Activated CD4-positive, alpha-beta T cell treated with anti-CD3 and anti-CD28 coated beads, Interleukin-2, amount 50 U/mL, for 4 hours (primary cell): ENCODE measurements at places on chromosomes 2 and 18.

GRCh38 chr2:41872646-41873045 is 175.2 kb upstream of the PKDCC start:
- DNase-seq = no peak

GRCh38 chr2:20404950-20405349 is 41.9 kb upstream of the RHOB start:
- no peak for DNase-seq

- DNase-seq = no peak
Measured at GRCh38 chr2:127139766-127140165, 32.8 kb upstream of the BIN1 start.

DNA sequence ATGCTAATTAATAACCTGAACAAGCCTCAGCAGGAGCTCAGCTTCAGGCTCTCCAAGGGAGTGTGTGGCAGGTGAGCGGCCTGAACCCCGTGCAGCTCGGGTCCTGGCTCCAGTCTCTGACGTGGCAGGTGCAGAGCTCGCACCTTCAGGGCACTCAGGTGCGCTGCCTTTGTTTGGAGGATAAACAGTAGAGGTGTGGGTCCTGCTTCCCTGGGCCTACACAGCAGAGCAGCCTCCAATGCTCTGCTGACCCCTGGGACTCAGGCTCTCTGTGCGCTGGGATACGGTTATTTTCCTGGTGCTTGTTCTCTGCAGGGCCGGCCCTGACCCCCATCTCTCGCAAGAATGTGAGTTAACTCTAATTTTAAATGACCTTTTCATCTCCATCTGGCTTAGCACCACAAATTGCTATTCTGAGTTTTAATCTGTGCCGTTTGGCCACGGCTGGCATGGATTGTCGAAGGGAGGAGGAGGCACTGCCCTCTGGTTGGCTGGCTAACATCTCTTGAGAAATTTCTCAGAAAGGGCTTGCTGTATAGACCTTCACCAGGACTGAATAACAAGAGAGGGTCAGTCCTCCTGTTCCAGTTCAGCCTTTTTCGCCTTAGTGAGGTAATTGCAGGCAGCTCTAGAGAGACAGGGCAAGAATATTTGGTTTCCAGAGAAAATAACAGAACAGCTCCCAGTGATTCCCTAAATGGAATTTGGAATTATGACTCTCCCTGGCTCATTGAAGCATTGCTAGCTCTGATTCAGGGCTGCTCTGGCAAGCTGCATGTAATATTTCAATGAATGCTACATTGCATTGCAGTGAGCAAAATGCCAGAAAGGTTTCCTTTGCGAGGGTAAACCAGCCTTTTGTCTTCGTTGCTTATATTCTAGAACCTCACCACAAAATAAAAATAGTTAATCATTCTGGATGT is 161.8 kb downstream of the DCDC2C start:
- DNase-seq = no peak

GRCh38 chr18:26909599-26910290 is 44.2 kb upstream of the AQP4 start:
- no peak for DNase-seq

GRCh38 chr18:9550429-9550828 is 63.9 kb downstream of the PPP4R1 start:
- DNase-seq = no peak

- DNase-seq = no peak
Measured at GRCh38 chr2:223865124-223865523, 27.7 kb upstream of the AP1S3 start.

DNA sequence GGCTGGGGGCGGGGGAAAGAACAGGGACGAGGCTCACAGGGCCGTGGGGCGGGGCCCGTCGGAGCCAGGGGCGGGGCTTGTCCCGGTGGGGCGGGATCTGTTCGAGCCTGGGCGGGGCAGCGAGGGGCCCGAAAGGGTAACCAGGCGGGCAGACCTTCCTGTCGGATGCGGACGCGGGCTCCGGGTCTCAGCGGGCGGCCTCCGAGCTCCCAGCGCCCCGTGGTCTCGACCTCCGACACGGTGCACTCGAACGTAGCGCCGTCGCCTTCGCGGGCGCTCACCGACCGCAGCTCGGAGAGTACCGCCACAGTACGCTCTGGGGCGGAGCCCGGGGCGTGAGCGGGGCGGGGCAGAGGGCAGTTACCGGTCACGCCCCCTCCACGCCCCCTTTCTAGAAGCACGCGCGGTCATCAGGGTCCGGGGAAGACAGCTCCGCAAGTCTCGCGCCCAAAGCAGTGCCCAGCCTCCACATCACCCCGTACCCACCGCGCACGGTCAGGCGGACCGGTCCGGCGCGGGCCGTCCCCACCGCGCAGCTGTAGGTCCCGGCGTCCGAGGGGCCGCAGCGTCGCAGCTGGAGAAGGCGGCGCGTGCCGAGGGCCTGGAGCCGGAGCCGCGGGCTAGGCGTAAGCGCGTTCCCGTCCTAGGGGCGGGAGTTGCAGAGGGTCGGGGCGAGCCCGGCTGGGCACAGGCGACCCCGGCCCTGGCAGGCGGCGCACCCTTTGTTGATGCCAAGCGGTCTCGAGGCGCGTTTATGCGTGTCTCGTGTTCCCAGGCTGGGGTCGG is 8.7 kb downstream of the TMEM198 start:
- DNase-seq = peak; percentile 67

- no peak for DNase-seq
Measured at GRCh38 chr2:217959723-217960122, 43.1 kb downstream of the TNS1 start.

DNA sequence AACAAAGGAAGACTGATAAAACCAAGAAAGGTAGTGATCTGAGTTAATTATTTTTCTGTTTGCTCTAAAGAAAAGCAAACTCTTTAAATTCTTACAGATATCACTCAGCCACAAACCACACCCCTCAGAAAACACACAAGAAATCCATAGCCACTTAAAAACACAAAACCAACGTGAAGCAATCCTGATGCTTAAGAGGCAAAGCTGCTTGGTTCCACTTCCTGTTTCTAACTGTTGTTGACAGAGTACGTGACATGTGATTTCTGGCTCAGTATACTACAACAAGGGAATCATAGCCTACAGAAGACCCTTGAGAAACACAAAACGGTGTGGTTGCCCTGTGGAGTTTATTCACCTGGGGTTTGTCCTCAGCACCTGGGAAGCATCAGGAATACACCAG is 240.9 kb upstream of the APCDD1 start:
- DNase-seq = no peak

GRCh38 chr2:109079590-109079989 is 49.4 kb upstream of the SH3RF3 start:
- DNase-seq = no peak

GRCh38 chr2:9946076-9946475 is 5.4 kb upstream of the GRHL1 start:
- no peak for DNase-seq

DNA sequence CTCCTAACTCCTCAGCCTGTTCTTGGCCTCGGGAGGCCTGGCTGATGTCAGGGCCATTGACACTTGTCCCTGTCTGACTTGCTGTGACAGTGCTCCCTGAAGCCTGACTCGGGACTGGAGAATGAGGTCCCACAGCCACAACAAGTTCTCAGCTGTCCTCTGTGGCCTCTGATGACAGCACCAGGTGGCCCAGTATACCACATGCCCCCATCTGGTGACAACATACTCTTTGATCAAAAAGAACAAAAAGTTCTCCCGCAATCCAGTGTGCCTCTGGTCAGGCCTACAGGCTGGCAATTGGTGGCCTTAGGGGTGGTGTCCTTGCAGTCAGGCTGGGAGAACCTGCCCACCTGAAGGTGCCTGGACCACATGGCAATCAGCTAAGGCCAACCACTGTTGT is 102.6 kb downstream of the SEPTIN10 start:
- DNase-seq = no peak

DNA sequence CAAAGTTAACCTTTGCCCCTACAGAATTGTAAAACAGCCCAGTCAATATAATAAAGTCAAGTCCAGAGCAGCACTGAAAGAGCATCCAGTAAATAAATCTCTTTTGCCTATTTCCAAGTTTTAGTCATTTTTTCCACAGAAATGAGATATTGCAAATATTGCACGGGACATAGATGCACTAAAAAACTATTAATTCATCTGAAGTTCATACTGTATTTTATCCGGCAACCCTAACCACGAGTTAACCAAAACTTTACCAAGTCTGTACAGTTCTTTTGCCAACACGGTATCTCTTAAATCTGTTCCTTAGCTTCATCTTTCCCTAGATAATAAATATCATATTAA is 484 bp upstream of the ASNSD1 start:
- DNase-seq = no peak

DNA sequence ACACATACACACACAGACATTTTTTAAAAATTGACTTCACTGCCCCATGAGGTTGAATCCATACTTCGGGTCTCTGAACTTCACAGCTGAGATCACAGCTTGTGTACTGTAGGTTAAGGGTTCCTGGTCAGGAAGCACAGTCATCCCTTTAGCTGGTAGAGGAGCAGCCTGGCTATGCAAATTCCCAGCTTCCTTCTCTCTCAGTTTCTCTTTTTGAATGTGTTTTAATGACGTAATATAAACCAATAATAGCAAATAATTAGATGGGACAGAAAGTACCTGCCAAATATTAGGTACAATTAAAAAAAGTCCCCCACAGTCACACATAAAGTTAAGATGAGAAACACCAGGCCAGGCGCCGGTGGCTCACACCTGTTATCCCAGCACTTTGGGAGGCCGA is 178.7 kb downstream of the ZNF385B start:
- no peak for DNase-seq

- no peak for DNase-seq
Measured at GRCh38 chr2:188324067-188324466, 32.4 kb downstream of the GULP1 start.

- no peak for DNase-seq
Measured at GRCh38 chr2:54871457-54872107, 148.1 kb downstream of the EML6 start.

GRCh38 chr2:38056216-38056615 is 19.7 kb downstream of the CYP1B1 start:
- DNase-seq = no peak

GRCh38 chr2:23844905-23845304 is 82.0 kb downstream of the ATAD2B start:
- no peak for DNase-seq

- no peak for DNase-seq
Measured at GRCh38 chr2:10920764-10921388, 9.1 kb downstream of the KCNF1 start.

DNA sequence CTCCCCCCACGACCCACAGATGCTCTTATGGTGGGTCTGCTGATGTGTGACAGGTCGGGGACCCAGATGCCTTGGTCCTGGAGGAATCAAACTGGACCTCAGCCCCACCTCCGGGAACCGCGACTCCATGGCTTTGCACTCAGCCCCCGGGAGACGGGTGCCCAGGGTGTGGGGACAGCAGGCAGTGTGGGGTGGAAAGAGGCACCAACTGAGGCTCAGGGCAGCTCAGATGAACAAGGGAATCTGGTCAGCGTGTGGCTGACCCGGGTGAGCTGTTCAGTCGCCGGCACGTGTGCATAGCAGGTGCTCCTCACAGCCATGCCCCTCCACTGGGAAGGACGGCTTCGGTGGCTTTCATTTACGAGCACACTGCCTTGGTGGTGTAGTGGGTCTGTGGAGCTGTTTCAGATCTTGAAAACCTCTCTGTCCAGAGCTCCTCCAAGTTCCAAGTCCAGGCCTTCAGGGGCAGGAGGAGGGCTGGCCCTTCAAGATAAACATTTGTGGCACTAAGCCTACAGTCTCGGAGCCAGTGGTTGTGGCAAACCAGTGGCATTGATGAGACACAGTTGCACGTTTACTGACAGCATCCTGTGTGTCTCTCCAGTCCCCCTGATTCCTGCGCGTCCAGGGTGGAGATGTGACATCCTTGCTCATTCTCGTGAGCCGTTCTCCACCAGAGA is 471.2 kb upstream of the HS6ST1 start:
- no peak for DNase-seq

GRCh38 chr2:187842978-187843847 is 289.0 kb upstream of the TFPI start:
- no peak for DNase-seq

DNA sequence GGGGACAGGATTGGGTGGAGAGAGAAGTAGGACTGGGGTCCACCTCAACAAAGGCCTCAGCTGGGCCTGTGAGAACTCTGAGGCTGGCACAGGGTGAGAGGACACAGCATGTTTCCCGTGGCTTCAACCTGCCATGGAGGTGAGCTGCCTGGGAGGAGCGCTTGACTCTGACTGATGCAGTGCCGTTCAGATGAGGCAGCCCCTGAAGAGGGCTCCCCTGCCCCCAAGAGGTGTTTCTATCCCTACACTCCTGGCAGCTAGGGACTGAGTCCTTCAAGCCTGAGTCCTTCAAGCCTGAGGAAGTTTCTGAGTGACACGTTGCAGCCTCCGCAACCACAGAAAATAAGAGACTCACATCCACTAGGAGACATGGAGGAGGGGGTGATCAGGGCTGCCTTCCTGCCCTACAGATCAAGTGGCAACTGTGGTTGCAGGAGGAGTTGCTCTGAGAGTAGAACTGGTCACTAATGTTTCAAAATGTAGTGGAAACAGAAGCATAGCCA is 49.6 kb upstream of the TMEM177 start:
- DNase-seq = no peak

GRCh38 chr2:69779258-69780001 is 37.5 kb downstream of the ANXA4 start:
- no peak for DNase-seq

DNA sequence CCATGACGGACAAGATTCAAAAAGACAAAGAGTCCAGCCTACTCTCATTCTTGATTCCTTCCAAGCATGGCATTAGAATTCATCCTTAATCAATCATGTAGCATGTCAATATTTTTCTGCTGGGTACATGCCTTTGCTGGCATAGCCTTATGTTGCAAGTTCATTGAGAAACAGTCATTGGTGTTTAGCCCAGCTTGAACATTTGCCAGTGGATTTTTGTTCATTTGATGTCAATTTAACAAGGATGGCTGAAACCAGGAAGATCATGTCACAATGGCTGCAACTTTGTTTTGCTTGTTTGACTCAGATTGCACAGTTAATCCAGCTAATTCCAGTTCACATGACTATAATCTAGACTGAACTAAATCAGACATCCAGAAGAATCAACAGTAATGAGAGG is 1132.2 kb downstream of the LRP1B start:
- DNase-seq = no peak

DNA sequence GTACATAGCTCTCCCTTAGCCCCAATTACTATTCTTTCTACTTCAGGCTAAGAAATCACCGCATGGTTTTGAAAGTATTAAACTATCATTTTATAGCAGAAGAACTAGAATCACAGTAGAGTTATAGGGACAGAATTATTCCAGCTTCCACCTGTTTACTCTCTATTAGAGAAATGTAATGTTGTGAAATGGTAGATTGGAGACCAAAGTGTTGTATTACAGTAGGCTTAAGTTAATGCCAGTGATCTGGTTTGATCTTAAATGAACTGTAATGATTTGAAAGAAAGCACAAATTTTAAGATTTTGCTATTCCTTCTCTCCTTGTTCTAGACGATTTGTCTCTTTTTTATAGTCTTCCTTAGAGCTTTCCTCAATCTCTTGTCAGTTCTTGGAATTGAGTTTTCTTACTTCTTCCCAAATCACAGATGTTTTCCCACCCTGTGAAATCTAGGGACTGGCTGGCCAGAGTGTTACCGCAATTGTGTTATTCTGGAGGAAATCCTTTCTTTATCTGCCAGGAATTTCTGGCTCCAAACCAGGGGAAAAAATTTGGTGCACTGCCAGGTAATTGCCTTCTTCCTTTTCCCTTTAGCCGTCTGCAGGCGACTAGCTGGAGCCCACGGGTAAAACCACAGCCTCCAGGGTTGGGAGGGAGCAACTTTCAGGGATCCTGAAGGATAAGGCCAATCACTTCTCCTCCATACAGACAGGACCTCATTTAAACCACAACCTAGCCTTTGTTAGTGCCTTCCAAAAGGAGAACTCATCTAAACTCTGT is 51.7 kb downstream of the NOP58 start:
- no peak for DNase-seq
